Brain microvascular endothelial cell (primary cell): ENCODE measurements at places on chromosomes 7 and 10.

- no peak for DNase-seq
Measured at GRCh38 chr10:26628395-26628794, 69.1 kb upstream of the PDSS1 start.

GRCh38 chr7:87926581-87927461 lies 7.2 kb upstream of the ADAM22 start:
- DNase-seq = peak; percentile 74

DNA sequence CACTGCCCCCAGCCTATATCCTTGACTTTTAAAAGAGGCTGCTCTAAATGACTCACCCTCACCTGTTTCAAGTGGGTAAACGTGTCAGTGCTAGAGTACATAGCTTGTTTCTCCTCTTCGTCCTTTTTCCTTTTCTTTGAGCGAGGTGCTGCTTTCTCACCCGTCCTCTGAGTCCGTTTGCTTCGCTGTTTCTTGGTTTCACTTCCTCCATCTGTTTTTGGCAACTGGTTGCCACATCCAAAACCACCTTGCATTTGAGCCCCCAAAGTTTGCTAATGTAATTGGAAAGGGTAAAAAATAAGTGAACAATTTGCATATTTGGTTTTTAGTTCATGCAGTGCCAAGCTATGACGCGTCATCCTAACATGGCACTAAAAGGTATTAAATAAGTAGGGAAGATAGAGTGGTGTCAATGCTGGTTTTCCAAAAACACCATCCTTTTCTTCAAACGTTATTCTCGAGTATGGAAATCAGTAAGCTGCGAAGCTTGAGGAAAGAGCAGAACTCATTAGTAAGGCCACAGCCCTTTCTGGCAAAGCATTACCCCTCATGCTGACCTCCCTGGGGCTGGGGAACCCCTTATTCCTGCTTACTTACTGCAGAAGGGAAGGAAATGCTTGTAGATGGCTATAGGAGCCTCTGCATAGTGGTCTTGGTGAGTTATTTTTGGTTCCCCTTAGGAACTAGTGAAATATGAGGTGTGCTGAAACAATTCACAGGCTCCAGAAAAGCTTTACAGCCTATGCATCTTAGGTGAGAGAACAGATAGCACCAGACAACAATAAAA lies 133.5 kb downstream of the GALNT11 start:
- DNase-seq = no peak

DNA sequence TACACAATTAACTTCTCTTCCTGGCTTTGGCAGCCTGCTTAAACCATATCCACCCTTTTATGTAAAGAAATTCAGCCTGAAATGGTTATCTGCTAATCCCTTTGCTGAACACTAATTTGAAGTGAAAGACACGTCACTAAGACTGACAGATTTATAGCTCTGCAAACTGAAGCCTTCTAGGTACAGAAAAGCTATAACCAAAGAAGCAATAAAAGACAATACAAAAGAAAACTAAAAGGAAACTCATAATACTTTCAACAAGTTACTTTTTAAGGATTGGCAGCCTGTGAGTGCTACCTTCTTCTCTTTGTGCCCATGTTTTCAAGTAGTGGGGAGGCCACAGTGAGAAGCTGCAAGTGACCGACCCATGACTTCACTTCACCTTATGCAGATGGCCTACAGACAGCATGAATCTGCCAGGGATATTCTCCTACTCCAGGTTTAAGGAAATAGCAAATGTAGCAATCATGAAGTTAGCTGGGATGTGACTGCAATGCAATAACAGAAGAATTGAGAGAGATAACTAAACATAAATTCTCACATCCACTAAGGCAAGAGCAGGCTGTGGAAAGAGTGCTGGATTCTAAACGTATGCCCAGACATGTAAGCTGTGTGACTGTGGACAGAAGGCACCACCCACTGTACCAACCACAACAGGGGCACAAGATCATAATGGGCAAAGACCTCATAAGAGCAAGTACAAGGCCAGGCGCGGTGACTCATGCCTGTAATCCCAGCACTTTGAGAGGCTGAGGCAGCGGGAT lies 10.7 kb upstream of the SPOCK2 start:
- DNase-seq = no peak

GRCh38 chr7:67729771-67730170 lies 733.1 kb downstream of the TYW1 start:
- DNase-seq = no peak

- no peak for DNase-seq
Measured at GRCh38 chr7:125924037-125924436, 994.4 kb upstream of the POT1 start.

DNA sequence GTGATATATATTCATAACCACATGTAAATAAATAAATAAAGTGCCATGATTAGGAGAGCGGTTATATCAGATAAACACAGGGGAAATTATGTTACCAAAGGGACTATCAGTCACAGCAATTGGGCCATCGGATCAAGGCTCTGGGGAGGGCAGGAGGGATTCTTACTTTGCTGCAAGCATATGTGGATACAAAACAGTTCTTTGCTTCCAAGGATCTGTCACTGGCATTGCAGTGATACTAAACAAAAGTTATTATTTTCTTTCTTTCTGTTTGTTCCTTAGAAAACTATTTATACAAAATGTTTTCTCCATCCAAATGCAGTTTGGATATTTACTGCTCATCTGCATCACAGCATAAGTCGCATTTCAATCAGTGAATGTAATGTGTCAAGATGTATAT lies 188.4 kb upstream of the MGMT start:
- DNase-seq = no peak

DNA sequence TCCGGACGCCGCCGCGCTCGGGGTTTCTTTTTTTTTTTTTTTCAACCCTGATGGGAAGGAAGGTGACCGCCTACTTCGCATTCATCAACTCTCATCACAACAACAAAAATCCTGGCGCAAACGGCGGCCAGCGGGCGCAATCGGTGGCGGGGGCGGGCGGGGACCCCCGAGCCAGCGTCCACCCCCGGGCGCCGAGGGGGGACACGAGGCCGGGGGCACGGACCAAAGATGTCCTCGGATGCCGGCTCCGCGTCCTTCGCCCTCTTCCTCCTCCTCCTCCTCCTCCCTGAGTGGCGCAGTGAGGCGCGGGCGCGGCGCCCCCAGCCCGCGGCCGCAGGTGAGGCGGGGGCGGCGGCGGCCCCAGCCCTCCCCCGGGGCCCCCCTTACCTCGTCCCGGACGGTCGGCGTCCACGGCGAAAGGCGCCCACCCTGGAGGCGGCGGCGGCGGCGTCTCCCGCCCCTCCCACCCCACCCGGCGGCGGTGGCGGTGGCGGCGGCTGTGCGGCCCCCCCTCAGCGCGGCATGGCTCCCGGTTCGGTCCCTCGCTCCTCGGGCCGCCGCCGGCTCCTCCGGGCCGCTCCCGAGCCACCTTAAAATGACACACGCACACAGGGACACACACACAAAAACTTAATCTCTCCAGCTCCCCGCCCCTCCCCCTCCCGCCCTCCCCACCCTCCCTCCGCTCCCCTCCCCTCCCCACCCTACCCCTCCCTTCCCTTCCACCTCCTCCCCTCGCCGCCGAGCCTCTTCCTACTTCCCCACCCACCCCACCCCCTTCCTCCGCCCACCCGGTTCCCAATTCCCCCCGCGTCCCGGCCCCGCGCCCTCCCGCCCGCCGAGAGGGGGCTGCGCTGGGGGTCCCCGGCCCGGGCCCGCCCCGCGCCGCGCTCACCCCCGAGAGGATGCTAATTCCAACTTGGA lies at the start of gene CTBP2:
Gene CTBP2, minus strand, starts transcription at position 632 of the 924 bp plus-strand sequence.
- no peak for DNase-seq

GRCh38 chr10:6256439-6256838 lies 53.7 kb downstream of the PFKFB3 start:
- DNase-seq = no peak

DNA sequence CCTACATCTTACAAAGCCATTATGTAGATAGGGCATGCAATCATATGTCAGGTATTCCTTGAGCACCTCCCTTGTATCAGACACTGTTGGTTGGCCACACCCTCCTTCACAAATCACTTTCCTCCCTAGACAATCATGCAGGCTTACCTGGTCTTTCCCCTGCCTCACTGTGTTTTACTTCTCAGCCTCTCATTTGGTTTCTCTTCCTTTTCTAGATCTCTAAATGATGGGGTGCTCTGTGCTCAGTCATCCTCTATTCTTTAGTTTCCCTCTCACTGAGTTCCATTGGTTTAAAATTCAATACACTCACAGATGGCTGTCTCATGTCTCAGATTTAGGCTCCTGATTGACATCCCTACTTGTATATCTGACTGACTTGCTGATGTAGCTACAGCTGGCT lies 31.4 kb downstream of the ANK3 start:
- no peak for DNase-seq

DNA sequence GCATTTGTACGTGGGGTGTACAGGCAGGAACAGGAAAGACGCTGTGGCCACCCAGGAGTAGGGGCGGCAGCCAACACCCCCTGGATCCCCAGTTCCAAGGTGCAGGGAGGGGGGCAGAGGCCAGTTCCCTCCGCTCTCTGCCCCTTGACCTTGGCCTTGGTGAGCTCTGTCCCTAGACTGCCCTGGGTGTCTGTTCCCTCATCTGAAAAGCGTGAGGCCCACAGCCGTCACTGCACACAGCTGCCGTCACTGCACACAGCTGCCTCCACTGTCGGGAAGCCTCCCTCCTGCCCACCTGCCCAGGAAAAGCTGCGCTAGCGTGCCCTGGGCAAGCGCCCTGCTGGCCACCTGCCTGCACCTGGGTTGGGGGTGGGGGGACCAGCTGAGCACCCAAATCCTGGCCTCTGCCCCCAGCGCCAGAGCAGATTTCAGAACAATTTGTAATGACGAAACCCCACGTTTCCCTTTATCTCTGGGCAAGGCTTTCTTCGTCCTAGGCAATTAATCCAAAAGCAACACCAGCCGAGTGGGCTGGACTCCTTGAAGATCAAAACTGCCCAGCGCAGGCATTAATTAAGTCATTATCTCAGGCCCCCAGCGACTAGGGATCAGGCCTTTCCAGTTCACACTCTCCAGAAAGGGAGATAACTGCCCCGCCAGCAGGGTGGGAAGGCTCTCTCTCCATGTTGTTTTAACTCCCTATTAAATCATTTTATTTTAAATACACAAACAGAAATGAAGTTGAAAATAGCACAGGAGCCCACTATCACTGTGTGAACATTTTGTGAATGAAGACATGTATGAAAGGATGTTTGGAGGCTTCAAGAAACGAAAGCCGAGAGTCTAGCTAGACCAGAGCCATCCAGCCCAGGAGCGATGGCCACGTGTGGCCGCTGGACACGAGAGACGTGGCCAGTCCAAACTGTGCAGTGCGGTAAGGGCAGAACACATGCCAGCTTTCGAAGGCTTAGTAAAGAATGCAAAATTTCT lies 4.0 kb upstream of the PDGFA start:
- DNase-seq = no peak

GRCh38 chr7:105127179-105127578 lies 113.2 kb downstream of the KMT2E start:
- DNase-seq = no peak

DNA sequence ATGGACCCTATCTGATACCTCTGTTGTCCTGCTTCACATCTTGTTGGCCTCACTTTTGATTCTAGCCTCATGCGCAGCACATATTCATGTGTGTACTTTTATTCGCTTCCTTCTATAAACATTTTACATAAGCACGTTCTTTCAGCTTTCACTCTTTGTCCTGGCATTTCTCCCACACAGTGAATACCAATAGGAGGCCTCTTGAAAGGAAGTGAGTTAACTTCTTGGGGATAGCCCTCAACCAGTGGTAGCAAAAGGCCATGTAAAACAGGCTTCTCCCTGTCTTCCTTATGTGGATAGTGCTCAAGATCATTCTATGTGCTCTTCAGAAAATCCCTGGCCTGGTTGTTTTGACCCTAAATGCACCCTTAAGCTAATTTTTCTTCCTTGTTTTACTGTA lies 633.9 kb upstream of the MBL2 start:
- DNase-seq = peak; percentile 10

DNA sequence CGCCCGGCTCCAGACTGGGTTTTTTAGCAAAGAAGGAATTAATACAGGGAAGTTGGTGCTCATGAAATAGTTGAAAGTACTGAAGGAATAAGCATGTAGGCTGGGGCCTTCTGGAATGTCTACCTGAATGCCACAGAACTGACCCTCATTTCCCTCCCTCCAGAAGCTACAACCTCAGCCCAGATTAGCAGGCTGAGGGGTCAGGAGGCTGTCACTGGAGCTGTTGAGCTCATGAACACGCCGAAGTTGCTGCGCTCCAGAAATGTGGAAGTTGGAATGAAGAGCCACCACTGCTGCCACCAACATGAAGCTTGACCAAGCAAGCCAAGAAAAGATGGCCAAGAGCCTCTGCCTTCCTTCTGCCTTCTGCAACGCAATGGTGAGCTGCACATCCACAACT lies 52.2 kb upstream of the KMT2E start:
- DNase-seq = no peak

GRCh38 chr7:130906575-130906974 lies 172.6 kb upstream of the KLF14 start:
- no peak for DNase-seq

DNA sequence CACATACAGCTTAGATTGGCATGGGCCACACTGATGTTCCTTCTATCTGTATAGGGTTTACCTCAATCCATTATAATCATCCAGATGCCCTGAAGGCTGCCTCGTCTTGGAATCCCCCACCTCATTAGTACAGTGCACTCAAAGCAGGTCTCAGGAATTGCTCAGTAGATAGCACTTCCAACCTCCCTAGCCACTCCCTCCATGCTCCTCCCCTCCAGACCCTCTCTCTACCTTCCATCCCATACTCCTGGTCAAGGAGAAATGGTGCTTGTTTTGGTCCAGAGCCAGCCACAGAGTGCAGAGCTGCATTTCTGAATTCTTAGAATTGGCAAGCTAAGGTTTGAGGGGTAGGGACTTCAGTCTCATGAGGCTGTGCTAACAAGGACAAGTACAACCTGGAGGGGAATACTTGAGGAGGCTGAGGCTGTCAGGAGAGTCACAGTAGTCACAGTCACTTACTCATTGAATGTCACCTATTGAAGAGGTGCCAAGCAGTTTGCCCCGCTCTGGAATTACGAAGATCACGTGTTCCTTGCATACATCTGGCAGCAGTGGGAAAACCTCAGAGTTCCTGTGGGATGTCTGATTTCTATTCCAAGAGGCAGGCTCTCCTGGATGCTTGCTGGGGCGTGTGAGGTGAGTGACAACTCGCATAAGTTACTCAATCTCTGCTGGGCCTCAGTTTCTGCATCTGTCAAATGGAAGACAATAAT lies 60.7 kb upstream of the ZNF746 start:
- DNase-seq = no peak

GRCh38 chr10:91683975-91684374 lies 51.1 kb upstream of the PPP1R3C start:
- peak; percentile 61 for DNase-seq

- no peak for DNase-seq
Measured at GRCh38 chr10:28652703-28653102, 24.6 kb upstream of the BAMBI start.
